ENCODE measurements at places on chromosomes 7 and 10.

DNA sequence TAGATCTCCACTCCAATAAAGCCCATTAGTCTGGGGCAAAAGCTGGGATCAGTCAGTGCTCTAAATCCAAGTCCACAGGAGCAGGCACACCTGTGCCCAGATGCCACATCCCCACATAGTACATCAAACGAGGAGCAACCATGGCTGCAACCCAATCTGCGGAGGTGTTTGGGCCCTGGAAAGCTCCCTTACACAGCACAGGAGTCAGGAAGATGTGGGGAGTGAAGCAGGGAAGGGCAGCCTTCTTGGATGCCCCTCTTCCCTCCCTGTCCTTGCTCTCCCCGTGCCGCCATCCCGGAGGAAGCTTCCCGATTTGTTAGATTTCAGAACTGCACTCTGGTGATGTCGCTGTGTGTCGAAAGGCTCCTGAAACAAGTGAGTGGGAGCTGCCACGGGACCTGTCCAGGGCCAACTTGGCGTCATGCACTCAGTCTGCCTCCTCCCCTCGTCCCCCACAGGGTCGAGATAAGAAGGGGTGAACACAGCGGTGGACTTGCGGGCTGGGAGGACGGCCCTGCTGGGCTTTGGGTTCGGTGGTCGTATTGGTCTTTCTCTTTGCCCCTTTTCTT lies 230.6 kb upstream of the GRB10 start:
- DNase-seq, result no peak

- no peak for DNase-seq
Measured at GRCh38 chr7:75575488-75576121, 83.5 kb downstream of the SPDYE5 start.

DNA sequence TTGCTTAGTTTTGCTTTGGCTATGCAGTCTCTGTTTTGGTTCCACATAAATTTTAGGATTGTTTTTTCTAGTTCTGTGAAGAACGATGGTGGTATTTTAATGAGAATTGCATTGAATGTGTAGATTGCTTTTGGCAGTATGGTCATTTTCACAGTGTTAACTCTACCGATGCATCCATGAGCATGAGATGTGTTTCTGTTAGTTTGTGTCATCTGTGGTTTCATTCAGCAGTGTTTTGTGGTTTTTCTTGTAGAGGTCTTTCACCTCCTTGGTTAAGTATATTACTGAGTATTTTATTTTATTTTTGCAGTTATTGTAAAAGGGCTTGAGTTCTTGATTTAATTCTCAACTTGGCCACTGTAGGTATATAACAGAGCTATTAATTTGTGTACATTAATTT lies 78.2 kb upstream of the ZNF92 start:
- no peak for DNase-seq

- no peak for DNase-seq
Measured at GRCh38 chr7:121519548-121520521, 123.7 kb upstream of the FAM3C start.

DNA sequence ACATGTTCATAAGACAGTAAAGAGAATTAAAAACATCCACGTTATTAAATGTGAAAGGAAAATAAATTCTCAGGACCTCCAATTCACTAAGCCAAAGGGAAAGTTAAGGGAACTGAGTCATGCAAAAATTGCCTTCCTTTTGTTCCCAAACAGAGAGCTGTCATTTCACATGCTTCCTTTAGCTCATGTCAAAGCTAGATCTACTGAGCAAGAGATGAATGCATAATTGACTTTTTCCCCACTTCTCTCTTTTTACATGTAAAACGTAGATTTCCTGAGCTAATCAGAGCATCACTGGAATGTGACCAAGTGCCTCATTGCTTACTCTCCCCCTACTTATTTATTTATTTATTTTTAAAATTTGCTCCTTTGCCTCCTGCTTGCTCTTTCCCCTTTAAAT lies 129.1 kb upstream of the AMPH start:
- no peak for DNase-seq

DNA sequence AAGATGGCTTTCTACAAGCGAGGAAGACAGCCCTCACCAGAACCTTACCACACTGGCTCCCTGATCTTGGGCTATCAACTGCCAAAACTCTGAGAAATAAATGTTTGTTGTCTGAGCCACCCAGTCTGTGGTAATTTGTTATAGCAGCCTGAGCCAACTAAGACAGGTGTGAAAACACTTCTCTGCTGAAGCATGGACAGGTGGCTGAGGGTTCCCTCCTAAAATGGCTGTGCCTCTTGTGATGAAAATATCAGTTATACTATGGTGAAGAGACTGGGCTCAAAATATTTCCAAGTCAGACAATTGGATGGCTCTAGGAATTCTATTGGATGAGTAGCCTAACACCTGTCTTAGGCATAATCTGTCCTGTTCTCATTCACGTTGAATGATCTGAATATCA lies 78.1 kb downstream of the CDK1 start:
- DNase-seq, result no peak

- no peak for DNase-seq
Measured at GRCh38 chr10:20956843-20957242, 59.7 kb upstream of the NEBL start.

- peak; percentile 48 for DNase-seq
Measured at GRCh38 chr7:131826960-131827359, 270.5 kb upstream of the PODXL start.

DNA sequence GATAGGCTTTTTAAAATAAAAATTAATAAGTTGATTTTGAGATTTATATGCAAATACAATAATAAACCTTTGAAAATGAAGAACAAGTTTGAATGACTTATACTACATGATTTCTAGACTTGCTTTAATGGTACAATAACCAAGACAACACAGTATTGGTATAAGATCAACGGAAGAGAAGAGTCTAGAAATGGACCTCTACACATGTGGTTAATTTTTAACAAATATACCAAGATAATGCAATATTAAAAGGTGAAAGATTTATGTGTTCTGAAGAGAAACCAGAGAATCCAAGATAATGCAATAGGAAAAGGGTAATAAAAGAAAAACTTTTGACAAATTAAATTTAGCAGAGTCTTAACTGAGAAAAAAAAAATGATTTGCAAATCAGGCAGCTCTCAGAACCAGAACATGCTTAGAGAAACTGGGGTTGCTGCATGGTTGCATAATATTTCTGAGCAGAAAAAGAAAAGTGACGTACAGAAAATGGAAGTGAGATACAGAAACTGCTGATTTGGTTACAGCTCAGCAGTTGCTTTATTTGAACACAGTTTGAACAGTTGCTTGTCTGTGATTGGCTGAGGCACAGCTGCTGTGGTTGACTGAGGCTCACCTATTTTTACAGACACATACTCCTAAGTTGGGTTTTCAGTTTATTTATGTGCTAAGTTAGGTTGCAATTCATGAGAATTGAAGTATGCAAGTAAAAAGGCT lies 365.9 kb downstream of the CRPPA start:
- DNase-seq, result no peak

DNA sequence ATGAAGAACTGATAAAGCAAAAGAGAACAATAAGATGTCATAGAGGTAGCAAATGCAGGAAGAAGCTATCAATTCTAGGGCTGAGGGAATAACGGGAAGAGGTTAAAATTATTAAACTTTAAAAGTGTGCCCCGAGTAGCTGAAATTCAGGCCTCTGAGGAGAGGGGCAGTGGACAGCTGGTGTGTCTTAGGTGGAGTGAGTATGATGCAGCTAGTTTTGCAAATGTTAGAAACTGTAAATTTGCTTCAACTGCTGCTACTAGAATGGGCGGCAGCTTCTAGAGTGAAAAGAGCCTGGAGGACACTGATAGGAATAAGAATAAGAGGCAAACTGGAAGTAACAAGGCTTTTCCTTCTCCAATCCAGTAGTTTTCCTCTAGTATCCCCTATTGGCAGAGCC lies 87.3 kb downstream of the SDHAF3 start:
- DNase-seq, result no peak

DNA sequence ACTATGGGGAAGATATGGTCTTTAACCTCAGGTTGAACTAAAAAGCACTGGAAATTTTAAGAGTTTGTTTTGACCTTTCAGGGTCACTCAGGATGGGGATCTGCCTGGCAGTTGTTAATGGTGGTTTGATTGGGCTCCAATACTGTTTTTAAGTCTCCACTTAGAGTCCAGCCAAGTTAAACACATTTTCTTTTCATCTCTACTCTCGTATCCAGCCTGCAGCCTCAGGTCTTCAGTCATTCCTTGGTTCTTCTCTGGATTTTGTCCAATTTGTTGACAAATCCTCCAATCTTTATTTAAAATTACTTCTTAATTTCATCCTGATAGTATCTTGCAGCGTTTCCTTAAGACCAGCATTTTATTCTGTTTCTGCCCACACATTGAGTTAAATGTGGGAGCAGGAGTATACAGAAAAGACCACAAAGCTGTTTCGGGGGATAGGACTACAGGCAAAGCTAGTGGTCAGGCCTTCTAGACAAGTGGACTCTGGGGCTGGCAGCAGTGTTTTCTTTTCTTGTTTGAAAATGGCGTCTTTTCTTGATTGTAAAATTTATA lies 133.2 kb upstream of the INHBA start:
- DNase-seq, result no peak

GRCh38 chr7:510131-510481 lies 9.5 kb downstream of the PDGFA start:
- no peak for DNase-seq

DNA sequence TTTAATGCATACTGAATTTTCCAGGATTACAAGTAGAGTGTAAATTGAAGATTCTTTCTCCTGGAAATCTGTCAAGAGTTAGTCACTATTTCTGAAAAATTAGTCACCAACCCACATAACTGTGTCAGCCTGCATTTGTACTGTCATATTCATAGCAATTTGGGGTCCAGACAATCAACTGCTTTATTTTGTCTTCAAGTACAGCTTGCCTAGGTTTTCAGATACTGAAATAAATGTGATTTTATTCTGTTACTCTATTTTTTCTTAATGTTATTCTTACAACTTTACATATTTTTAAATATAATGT lies 55.1 kb downstream of the CUBN start:
- no peak for DNase-seq

DNA sequence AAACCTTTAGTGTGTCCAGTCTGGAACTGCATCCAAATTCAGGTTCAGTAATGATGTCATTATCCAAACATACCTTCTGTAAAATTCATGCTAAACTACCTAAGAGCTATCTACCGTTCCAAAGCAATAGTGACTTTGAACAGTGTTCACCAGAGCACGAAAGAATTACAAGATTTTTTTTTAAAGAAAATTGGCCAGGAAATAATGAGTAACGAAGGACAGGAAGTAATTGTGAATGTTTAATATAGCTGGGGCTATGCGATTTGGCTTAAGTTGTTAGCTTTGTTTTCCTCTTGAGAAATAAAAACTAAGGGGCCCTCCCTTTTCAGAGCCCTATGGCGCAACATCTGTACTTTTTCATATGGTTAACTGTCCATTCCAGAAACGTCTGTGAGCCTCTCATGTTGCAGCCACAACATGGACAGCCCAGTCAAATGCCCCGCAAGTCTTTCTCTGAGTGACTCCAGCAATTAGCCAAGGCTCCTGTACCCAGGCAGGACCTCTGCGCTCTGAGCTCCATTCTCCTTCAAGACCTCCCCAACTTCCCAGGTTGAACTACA lies 694 bp upstream of the FAS start:
- no peak for DNase-seq

GRCh38 chr7:104327534-104327933 lies 869 bp upstream of the LHFPL3 start:
- DNase-seq, result no peak

DNA sequence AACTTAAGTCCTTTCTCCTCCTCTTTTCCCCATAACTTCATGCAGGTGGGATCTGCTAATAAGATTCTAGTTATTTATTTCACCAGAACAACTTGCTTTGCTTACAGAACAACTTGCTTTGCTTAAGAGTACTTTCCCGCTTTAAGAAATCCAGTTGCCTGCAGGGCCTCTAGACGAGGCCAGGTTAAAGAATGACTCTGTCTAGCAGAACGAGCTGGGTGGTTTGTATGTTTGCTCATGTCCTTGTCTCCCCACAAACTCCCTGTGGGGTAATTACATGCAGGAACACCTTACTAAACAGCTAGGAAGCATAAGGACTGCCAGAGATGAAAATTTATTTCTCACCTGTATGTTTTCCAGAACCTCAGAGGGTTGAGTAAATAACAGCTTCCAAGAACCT lies 8.8 kb upstream of the FZD8 start:
- no peak for DNase-seq

- DNase-seq, result no peak
Measured at GRCh38 chr10:95346715-95347401, 56.1 kb upstream of the PDLIM1 start.

GRCh38 chr10:114336823-114337509 lies 67.3 kb downstream of the AFAP1L2 start:
- DNase-seq, result no peak

GRCh38 chr7:42698600-42699374 lies 213.1 kb downstream of the C7orf25 start:
- DNase-seq, result no peak

- no peak for DNase-seq
Measured at GRCh38 chr7:67475293-67475692, 478.7 kb downstream of the TYW1 start.

- peak; percentile 32 for DNase-seq
Measured at GRCh38 chr7:36360244-36360643, 29.4 kb upstream of the ANLN start.

DNA sequence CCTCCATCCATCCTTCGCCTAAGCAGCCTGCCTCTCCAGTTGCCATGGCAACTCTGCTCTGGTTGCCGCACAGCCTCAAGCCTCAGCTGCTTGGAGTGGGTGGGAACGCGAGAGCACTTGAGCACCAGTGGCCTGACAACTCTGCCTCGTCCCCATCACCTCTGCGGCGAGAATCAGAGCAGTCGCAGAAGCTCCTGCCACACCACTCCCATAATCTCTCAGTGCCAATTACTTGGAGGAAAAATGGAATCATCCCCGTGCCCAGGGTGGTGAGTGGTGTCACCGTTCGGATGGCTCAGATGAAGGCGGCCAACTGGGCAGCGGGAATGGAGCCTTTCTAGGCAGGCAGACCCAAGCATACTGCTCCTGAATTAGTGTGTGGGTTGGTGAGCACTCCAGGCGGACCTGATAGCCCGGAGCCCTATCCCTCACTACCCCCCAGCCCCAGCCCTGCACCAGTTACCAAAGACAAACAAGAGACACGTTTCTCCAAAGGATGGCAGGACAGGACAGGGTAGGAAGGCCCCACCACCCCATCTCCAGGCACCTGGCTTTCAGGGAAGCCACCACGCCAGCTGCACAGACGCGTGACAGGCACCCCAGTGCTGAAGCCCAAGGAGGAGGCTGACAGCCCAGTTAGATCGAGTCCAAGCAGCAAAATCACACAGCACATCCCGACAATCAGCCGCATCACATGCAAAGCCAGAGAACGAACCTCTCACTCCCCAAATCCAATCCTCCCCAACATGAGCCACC lies 335.4 kb downstream of the PTPRN2 start:
- peak; percentile 23 for DNase-seq

GRCh38 chr10:21030091-21030490 lies 133.0 kb upstream of the NEBL start:
- no peak for DNase-seq
